ENCODE measurements at places on chromosomes 13 and 19.

DNA sequence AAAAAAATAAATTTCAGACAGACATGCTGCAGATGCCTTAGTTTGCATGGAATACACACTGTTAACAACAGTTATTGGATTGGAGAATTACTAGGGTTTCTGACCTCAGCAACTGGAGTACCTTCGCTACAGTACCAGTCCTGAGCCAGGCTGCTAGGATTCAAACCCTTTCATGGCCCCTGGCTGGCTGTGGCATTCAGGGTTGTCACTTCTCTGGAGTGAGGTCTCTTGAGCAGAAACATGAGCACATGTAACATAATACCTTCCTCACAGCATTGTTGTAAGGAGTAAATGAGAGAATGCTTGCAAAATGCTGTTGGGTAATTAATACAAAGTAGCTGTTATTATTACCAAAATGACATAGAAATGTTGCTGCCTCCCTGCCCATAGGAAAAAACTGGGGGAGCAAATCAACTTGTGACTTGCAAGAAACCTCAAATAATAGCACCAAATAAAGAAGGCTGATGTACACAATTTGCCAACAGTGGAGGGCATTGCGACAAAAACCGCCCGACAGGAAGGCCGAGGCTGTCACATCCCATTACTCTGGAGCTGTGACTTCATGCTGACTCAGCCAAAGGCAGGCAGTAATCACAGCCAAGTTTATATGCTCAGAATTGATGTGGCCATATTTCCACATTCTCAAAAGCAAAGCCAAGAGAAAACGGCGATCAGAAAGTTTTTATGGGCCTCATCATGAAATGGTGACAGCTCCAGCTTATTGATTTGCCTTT lies 100.4 kb downstream of the RFC3 start:
- peak; percentile 64 for DNase-seq

DNA sequence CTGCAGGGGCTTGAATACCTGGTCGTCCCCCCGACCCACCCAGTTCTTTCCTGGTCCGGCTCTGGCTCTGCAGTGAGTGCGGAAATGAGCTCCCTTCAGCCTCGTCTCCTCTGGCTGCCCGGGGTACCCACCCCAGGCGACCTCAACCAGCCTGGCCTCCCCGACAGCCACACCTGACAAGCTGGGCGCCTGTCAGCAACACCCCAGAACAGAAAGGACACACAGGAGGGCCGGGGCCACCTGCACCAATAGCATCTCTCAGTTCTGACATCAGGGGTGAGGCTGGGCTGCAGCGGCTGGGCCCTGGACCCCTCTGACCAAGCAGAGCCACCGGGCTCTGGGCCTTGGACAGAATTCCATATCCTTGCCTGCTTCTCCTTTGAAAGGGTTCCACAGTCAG lies 19.7 kb downstream of the SUGP1 start:
- DNase-seq = no peak

- DNase-seq = no peak
Observed at GRCh38 chr13:33379608-33380007, 94.1 kb upstream of the STARD13 start.

DNA sequence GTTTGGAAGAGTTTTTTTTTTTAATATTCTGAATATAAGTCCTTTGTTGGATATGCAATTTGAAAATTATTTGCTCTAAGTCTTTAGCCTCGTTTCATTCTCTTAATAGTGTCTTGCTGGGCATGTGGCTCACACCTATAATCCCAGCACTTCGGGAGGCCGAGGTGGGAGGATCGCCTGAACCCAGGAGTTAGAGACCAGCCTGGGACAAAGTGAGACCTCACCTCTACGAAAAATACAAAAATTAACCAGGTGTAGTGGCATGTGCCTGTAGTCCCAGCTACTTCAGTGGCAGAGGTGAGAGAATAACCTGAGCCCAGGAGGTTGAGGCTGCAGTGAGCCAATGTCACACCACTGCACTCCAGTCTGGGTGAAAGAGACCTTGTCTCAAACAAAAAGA lies 87.3 kb upstream of the UBAC2 start:
- no peak for DNase-seq

GRCh38 chr13:96862999-96863398 lies 131.3 kb downstream of the OXGR1 start:
- no peak for DNase-seq

GRCh38 chr19:35056513-35057063 lies 15.1 kb downstream of the HPN start:
- no peak for DNase-seq

GRCh38 chr19:34317311-34317927 lies 47.6 kb upstream of the GPI start:
- DNase-seq = no peak

GRCh38 chr13:79901336-79901735 lies 420.4 kb downstream of the NDFIP2 start:
- no peak for DNase-seq

- DNase-seq = no peak
Observed at GRCh38 chr13:21826214-21827015, 155.5 kb downstream of the FGF9 start.

- no peak for DNase-seq
Observed at GRCh38 chr19:19453125-19453454, 47.6 kb downstream of the GATAD2A start.

- no peak for DNase-seq
Observed at GRCh38 chr19:23771316-23771715, 12.6 kb upstream of the ZNF681 start.

DNA sequence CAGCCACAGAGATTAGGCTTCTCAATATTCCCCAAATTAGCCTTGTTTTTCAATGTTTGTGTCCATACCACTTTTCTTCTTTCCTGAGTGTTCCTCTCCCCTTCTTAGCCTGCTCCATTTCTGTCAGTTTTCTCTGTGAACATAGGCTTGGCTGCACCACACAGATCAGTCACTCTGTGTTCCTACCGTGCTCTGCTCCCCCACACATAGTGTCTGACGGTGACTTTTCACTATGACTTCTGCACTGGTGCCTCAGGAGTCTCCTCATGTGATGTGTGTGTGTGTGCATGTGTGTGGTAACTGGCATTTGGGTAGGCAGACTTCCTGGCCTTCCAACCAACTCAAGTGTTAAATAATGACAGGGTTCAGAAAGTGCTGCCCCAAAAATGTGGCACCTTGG lies 47.9 kb upstream of the MYCBP2 start:
- DNase-seq = no peak

DNA sequence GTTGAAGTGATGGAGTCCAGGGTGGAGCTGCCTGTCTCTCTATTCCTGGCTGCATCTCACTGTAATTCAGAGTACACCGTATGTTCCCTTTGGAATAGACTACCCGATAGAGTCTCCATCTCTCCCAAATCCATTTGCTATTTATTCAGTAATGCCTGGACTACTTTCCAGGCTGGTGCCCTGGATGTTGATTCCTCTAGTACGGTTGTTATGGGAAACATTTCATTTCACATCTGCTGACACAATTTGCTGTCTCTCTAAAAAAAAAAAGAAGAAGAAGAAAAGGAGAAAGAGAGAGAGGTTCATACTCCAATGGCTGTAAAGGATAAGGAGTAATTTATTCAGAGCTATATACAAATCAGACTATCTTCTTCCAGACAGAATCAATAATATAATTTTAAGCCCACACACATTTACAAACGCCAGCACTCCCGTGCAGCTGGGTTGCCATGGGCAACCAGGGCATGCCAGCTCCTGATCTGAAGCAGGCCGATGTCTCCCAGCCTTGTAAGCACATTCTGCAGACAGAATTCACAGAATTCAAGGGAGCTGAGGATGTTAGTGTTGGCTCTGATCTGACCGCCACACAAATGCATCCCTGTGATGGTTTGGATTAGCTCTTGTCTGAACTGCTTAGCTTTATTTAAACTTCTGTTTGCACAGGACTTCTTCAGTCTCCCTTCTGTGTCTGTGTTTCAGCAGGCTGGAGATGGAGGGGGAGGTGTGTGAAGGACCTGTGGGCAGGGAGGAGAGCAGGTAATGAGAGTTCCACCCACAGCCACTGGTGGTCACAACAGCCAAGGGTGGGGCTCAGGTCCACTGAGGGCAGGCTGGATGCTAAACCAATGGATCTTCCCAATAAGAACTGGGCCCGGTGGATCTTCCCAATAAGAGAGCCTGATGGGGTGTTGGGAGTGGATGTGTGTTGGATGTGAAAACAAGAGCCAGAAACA lies 66.0 kb downstream of the TEX26 start:
- DNase-seq = peak; percentile 34

DNA sequence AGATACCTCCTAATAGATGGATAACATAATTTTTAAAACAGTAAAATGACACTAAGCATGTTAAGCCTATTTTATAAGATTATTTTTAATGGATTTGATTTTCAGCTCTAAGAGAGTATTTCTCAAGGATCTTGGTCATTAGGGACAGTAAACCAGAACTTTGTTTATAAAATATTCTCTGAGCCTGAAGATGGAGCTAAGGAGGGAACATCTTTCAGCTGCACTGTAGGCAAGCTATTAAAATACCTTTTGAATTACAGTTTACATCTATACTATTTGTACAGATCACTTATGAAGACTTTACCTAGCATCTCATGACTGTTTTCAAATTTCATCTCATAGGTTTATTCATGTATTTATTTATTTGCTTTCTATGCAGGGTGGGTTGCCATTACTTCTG lies 345.3 kb downstream of the MYO16 start:
- DNase-seq = no peak

- no peak for DNase-seq
Observed at GRCh38 chr13:111186305-111186935, 71.3 kb downstream of the ARHGEF7 start.
